ENCODE measurements at places on chromosomes 1 and 21. TPM values are rescaled to one million over a fixed set of nuclear protein-coding genes. Genes with fewer than 3 reads are reported as not detected.

DNA sequence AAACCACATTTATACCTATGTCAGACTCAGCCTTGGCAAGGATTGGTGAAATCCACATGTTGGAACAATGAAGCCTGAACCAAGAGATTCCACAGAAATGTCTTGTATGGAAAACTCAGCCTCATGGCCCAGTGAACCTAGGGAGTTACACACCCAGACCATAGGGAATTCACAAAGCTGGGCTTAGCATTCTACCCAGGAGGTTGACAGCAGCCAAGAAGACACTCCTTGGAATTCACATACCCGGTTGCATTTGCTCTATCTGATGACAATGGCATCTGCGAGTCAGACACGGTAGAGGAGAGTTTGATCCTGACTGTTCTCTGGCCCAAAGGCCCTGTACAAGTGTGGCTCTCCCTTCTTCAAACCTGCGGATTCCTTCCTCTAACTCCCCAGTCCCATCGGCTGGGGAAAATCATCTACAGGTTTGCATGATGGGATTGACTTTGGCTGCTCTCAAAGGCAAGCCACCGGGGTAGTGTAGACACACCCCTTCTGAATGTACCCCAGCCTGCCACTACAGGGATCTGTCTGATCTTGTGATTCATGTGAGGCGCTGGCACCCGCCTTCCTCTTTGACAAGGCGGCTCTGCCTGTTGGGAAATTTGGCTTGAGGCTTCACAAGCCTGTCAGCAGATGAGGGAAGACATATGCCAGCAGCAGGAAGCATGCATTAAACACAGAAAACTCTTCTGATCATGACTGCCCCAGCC is 297.3 kb upstream of the KAZN start:
- H3K36me3 ChIP-seq = no peaks in the 10 kb centered on the region
- H3K27ac ChIP-seq = no peak overlapping the region
- DNase-seq = no peak
- no peaks in the 10 kb centered on the region for H3K27me3 ChIP-seq
- H3K4me1 ChIP-seq = no peaks in the 10 kb centered on the region

Gene TDRD5
- total RNA-seq = not detected

DNA sequence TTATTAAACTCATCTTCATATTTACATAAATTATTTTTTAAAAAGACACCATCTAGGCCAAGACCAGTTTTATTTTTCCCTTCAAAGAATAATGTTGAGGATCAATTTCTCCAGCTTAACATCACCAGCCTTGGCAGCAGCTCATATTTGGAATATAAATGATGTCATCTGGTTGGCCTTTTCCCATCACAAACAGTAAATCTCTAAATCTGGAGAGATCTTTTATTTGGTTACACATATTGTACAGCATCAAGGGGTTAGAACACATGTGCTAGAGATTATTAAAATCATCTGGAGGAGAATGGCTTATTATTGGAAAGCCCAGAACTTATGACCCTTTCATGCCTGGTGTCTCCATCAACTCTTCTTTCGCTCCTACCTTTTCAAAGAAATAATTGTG is 508.8 kb downstream of the PLPP3 start:
- H3K4me1 ChIP-seq = no peaks in the 10 kb centered on the region
- H3K27me3 ChIP-seq = no peaks in the 10 kb centered on the region
- DNase-seq = no peak
- H3K27ac ChIP-seq = no peak overlapping the region
- no peak overlapping the region for H3K4me3 ChIP-seq
- H3K36me3 ChIP-seq = no peaks in the 10 kb centered on the region

Gene GRIK3
- not detected for total RNA-seq

Gene SUCO
- total RNA-seq = 38.3 TPM

- H3K36me3 ChIP-seq = no peaks in the 10 kb centered on the region
- H3K27me3 ChIP-seq = peaks cover 21% of the 10 kb centered on the region
- no peaks in the 10 kb centered on the region for H3K4me1 ChIP-seq
- no peak overlapping the region for H3K27ac ChIP-seq
- H3K4me3 ChIP-seq = no peak overlapping the region
- DNase-seq = no peak
Observed at GRCh38 chr1:25208561-25209222, 23.6 kb downstream of the SYF2 start.

- H3K27ac ChIP-seq = no peak overlapping the region
- peaks cover 30% of the 10 kb centered on the region for H3K4me1 ChIP-seq
- H3K36me3 ChIP-seq = peaks cover 35% of the 10 kb centered on the region
Observed at GRCh38 chr1:92876351-92876750, 44.5 kb downstream of the RPL5 start.

Measured in activated CD4-positive, alpha-beta T cell treated with anti-CD3 and anti-CD28 coated beads, Interleukin-2, amount 10 ng/mL, durations not matched to agents 7 days and 5 days (primary cell).